ENCODE measurements at places on chromosomes 2 and 18.

GRCh38 chr2:127451981-127452380 is 33.8 kb downstream of the PROC start:
- DNase-seq, result no peak

- no peak for DNase-seq
Measured at GRCh38 chr18:8792688-8793316, 87.4 kb downstream of the MTCL1 start.

DNA sequence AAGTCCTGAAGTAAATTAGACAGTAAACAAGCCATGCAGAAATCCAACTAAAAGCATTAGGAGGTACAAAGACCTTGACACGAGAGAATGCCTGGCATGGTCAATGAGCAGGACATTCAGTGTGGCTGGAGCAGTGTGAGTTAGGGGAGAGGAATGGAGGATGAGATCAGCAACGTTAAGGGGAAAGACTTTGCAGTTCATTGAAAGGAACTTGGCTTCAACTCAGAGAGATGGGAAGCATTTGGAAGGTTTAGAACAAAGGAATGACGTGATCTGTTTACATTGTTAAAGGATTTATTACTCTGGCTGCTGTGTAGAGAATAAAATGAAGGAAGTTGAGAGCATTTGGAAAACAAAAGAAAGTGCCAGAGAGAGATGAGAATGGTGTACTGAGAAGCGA is 621.3 kb downstream of the XIRP2 start:
- DNase-seq, result no peak

DNA sequence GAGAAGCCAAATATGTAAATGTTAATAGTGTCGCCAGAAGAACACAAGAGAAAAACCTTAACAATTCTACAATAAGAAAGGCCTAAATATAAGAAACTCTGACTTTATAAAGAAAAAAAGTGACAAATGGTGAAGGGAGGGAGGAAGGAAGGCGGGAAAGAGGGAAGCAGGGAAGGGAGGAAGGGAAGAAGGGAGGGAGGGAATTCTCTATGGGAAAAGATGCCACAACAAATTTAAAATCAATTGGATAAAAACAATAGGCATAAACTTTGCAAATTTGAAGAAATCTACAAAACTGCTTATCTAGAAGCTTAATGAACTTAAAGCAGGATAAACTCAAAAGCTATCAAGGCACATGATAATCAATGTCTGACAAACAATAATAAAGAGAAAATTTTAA is 16.9 kb downstream of the NBAS start:
- DNase-seq, result no peak

DNA sequence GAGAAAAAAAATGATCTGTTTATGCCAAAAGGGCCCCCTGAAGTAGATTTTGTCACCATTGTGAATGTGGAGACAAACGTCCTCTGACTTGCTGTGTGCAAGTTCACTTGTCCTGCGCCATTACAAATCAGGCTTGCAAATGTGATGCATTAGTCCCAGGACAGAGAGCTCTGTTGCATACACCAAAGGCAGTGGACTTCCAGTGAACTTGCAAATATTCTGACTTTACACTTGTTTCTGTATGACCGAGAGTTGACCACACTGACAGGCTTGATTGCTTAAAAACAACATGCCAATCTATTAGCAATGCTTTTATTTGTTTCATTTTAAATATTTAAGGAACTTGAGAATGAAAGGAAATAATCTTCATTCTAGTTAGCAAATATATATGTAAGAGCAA is 293.2 kb downstream of the PLCL1 start:
- no peak for DNase-seq

DNA sequence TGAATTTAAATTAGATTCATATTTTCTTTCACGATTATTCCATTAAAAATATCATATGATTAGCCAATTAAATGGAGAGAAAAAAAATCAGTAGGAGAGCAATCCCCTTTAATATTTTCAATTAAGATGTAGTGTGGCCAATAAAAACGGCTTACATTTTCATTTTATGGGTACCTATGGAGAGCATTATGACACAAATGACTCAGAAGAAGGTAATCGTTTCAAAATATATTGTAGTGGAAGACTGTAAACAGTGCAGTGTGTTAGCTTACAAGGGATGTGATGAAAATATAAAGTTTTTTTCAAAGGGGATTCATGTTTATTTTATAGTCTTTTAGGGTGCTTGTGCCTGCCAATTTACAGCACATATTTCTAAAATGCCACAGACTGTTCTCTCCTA is 1507.4 kb upstream of the CELF4 start:
- DNase-seq, result no peak

DNA sequence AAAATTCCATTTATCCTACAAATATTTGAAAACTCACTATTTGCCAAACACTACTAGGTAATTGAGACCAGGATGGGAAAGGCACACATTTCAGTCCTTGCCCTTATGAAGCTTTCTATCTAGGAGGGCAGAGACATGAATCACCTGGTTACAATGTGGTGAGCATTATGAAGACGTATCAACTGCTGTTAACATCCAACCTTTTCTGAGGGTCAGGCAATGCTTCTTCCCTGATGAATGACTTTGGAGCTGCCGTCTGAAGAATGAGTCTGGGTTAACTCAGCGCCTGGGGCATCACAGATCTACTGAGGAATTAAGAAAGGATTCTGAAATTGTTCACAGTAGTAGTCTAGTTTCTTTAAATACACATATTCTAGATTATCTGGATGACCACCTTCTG is 62.1 kb upstream of the NOSTRIN start:
- no peak for DNase-seq

GRCh38 chr2:120237491-120237902 is 14.3 kb upstream of the TMEM185B start:
- DNase-seq, result no peak

GRCh38 chr2:232633413-232634205 is at the start of gene EFHD1:
EFHD1 (plus strand) TSS chr2:232633604; CDS start chr2:232633705, 101 bp downstream.
- peak; percentile 19 for DNase-seq

DNA sequence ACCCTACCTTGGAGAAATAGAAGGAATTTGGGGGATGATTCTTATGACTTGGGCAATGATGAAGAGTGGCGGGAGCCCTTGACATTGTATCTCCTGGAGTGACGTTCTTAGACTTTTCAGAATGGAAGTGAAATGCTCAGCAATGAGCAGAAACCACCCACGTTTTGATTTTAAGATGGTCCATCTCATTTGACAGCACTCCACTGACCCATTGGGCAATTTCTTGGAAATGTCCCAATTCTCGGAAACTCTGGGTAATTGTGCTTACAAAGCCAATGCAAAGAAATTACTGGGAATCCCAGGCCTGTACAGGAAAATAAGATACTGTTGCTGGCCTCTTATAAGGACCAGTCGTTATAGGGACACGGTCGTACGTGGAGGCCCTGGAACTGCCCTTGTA is 170.0 kb upstream of the COPS8 start:
- no peak for DNase-seq

GRCh38 chr2:216352653-216353270 is 19.5 kb downstream of the MARCHF4 start:
- no peak for DNase-seq

DNA sequence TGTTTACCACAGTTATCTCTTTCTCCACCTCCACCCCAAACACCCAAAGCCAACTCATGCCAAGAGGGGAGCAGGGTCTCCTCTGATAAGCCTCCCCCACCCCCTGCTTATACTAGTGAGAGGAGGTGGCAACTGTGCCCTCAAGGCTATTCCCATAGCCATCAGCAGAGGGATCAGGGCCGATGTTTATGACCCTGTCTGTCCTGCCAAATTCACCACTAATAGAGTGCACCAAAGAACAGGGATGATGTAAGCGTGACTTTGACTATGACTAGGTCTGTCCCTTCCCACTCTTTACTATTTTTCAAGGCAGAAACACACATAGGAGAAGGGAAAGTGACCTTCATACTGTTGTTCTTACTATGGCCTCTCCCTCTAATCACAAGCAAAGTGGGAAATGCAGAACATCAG is 74.6 kb downstream of the CLHC1 start:
- DNase-seq, result no peak

DNA sequence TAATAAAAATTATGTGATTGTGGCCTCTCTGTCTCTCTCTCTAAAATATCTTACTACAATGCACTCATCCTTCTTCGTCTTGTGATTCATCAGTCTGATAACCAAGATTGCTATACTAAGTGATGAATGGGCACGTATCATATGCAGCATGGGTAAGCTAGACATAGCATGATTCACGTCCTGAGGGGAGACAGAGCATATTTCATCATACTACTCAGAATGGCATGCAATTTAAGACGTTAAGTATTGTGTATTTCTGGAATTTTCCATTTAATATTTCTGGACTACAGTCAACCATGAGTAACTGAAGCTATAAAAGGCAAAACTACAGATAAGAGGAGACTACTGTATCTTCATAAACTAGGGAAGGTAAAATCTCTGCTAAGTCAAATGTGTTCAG is 97.0 kb upstream of the CD226 start:
- DNase-seq, result no peak

DNA sequence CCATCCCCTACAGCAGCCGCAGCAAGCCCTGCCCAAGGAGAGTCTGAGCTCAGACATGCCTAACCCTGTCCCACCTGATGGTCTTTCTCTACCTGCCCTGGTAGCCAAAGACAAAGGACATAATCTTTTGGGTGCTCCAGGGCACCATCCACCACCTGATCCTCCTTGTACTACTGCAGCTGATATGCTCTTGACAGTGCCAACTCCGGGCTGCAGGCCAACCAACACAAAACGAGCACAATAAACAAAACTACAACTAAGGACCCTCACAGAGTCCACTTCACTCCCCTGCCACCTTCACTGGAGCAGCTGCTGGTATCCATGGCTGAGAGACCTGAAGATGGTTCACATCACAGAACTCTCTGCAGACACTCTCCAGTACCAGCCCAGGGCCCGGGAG is 106.3 kb downstream of the GRB14 start:
- no peak for DNase-seq

DNA sequence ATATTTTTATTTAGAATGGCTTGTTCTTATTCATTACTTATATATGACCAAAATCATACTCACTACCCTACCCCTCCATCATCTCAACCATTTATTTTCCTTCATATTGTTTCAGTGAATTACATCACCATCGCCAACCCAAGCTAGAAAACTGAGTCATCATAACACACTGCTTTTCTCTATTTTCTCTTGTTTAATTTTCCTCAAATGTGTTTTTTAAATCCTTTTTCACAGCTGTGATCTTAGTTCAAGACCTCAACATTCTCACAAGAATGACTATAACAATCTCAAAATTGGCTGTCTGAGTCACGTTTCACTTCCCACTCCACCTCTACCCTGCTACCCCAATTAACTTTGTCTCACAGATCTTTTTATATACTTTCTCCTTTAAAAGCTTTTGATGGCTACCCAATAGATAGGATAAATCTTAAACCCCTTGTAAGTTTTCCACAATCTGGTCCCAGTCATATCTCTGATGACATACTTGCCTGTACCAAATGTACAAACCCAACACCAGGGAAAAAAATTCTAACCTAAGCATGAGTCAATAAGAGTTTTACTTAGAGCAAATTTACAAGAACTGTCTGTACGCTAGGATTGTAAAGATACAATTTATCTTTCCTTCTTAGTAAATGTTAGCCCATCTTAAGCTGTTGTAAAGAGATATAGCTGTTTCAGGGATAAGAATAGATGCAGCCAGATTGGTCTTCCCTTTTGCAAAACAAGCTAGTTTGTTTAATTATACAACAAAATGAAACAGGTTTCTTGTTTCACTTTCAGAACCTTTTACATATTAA is 635.1 kb upstream of the SLC39A10 start:
- no peak for DNase-seq

DNA sequence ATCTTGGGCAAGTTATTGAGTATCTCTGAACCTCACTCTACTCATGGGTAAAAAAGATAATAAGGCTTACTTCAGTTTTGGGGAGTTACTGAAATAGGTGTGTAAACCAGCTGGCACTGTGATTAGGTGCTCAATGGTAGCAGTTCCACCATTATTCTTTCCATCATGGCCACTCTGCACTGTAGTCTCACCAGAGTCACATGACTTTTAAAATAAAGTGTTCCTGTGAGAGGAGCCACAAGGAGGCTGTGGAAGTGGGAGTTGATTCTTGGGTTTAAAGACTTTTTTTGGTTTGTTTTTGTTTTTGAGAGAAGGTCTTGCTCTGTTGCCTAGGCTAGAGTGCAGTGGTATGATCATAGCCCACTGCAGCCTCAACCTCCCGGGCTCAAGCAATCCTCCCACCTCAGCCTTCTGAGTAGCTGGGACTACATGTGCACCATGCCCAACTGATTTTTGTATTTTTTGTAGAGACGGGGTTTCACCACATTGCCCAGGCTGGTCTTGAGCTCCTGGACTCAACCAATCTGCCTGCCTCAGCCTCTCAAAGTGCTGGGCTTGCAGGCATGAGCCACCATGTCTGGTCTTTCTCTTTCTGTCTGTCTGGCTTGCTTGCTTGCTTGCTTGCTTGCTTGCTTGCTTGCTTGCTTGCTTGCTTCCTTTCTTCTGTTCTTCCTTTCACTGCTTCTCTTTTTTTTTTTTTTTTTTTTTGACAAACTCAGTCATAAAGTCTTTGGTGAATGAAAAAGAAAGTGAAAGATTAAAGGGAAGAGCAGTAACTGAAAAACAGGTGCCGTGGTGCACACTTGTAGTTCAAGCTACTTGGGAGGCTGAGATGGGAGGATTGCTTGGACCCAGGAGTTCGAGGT is 21.2 kb upstream of the ACVR1 start:
- DNase-seq, result no peak

DNA sequence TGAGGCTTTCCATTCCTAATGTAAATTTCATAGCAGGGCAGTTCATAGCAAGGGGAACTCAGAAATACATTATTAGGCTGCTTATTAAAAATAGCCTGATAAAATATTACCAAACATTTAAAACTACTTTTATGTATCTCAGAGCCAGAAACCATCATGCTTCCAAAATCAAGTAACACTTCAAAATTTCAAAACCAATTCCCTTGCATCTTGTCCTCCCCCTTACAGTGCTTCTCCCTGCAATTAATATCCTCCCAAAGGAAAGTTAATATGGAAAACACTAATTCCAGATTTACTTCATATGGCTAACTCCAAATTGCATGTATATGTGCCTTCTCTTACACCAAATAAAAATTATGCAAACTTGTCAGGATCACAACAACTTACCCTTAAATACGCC is 6.6 kb downstream of the PLEKHH2 start:
- no peak for DNase-seq

DNA sequence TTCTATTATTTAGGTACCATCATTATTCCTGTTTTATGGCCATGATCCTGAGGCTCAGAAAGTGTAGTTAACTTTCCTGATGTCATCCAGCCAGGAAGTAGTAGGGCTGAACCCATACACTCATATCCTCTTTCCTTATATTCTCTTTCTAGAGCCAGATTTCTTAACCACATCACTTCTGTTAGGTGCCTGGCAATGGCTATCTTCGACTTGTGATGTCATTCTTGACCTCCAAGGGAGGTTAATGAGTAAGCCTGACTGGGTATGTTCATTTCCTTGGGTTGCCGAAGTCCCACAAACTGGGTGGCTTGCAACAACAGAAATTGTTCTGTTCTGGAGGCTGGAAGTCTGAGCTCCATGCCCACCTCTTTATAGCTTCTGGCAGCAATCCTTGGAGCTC is 43.4 kb downstream of the ITGB6 start:
- no peak for DNase-seq

- DNase-seq, result no peak
Measured at GRCh38 chr2:40173276-40173675, 278.6 kb downstream of the SLC8A1 start.

- DNase-seq, result no peak
Measured at GRCh38 chr2:12183032-12183645, 436.7 kb downstream of the LPIN1 start.

- no peak for DNase-seq
Measured at GRCh38 chr2:38509314-38509946, 93.3 kb downstream of the HNRNPLL start.

- DNase-seq, result no peak
Measured at GRCh38 chr18:7896805-7897518, 329.8 kb downstream of the PTPRM start.

All from stimulated activated CD8-positive, alpha-beta memory T cell treated with anti-CD3 and anti-CD28 coated beads, Interleukin-12 subunit alpha, Interleukin-12 subunit beta, amount 100 ng/mL, for 1 hour (primary cell).